SHP77 (cell line): ENCODE measurements at places on chromosomes 5 and 9.

DNA sequence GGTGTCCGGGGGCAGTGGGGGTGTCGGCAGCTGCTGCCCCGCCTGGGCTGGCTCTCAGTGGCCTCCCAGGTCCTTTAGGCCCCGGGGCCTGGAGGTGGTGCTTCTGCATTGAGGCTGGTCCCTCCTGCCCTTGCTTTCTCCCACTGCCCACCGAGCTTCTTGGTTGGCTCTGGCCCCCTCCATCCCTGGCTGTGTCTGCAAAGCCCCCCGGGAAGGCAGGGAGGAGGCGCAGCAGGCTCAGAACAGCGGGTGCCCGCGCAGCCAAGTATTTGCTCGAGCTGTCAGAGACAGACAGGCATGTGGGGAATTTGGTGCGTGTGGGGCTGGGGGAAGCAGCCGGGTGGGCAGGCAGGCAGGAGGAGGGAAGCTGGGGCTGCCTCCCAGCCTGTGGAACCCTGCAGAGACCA lies 11.5 kb downstream of the CXXC5 start:
- no peak for DNase-seq

- DNase-seq, result no peak
Measured at GRCh38 chr5:62083661-62084060, 222.3 kb upstream of the KIF2A start.

DNA sequence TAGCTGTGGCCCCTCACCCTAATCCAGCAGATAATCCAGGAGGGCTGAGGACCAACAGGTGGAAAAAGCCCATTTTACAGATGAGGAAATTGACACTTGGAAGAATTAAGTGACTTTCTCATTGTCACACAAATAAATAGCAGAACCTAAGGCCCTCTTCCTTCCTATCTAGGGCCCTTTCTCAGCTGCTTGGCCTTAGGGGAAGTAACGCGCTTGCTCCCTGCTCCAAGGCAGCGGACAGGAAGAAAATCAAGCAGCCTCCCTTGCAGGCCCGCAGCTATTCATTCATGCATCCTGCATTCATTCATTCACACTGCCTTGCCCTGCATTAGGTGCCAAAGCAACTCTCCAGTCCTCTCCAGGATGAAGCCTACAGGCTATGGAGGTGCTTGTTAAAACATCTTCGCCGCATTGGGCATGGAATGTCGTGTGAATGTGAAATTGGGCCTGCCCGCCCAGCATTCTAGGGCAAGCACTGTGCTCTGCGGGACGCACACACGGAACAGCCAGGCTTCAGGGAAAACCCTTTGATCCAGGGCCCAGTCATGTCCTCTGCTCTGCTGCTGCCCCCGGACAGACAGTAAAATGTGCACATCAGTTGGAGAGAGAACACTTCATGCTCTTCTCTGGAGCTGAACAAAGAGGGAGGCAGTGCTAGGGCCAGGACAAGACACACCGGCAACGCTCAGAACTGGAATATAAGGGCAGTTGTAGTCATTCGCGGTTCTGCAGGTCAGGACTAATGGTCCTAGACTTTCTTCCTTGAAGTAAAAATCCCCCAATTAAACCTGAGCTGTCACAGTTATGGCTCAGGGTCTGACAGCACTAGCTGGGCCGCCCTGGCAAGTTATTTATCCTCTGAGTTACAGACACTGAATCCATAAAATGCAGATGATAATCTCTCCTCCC lies 166.0 kb downstream of the COL23A1 start:
- DNase-seq, result no peak

DNA sequence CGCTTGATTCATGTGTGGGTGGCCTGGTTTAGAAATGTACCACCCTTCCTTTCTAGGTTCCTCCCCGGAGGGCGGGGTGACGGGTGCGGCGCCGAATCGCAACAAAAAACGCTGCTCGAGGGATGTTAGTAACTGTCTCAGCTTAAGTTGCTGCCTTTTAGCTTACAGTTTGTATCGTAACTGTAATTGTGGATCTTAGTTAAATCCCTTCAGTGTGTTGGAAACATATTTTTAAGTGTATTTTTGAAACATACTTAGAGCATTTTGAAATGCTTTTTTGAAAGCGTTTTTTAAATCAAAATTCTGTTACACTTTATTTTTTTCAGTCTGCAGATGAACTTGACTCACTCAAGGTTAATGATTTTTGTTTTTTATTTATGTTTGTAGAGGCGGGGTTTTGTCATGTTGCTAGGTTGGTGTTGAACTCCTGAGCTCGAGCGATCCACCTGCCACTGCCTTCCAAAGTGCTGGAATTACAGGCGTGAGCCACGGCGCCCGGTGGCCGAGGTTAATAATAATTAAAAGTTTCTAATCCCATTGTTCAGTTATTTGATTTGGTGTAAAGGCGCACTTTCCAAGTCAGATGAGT lies 997 bp upstream of the CHD1 start:
- DNase-seq, result no peak

DNA sequence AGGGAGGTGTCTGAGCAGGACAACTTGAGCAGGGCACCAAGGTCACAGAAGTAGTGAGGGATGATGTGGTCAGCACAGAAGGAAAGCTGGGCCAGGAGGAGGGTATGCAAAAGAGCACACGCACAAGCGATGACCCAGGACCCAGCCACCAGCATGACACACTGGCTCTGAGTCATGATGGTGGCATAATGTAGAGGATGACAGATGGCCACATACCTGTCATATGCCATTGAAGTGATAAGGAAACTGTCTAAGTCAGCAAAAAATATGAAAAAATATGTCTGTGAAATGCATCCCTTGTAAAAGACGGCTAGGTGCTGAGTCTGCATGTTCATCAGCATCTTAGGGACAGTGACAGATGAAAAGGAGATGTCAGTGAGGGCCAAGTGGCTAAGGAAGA lies 380 bp downstream of the OR1J1 start:
- DNase-seq, result no peak

DNA sequence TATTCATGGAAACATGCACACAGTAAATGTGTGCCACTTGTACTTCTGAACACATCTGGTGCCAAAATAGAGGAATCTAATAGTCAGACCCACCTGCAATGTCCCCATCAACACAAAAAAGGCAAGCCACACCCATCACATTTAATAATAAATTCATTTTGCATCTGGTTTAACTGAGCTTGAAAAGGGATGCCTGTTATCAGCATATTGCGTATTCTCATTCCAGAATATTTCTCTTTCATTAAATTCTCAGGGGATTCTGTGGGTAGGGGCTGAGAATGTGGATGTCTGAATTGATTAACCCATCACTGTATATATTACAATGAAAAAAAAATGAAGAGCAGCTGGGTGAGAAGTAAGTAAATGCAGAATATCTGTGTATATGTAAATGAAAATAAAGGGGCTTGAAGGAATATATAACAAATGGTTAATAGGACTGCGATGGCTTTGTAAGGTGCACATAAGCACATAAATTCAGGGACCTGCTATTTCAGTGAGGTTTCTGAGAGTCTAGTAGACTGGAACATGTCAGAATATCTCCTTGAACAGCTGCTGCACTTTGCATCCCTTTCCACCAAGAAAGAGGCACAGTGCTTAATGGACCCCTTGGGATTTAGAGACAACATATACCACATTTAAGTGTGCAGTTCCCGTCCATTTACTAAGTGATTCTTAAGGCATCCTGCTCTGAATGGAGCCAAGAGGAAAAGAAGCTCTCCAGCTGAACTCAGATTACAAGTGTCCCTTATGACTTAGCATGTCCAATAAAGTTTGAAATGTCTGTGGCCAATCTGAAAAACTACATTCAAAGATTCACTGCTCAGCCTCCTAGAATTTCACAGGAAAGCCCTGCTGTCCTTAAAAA lies 104.1 kb upstream of the NIPBL start:
- DNase-seq, result no peak

DNA sequence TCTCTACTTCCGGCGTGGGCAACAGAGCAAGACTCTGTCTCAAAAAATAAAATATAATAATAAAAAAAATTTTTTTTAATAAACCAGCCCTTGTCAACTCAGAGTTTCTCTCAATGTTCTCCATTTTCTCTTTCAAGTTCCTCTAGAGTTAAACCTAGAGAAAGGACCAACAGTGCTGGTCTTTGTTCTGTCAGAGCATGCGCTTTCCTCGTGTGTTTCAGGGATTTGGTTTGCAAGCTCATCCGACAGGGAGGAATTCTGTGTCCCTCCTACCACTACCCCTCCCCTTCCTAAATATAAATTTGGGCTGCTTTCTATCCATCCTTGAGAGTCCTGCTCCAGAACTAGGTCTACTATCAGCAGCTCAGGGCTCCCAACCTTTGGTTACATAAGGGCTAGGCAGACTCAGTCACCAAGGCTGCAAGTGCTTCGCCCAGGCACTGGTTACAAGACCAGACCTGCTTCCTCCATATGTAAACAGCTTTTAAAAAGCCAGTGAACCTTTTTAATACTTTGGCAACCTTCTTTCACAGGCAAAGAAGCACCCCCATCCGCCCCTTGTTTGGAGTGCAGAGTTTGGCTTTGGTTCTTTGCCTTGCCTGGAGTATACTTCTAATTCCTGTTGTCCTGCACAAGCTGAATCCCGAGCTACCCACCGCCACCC lies 13.5 kb downstream of the SETX start:
- no peak for DNase-seq

GRCh38 chr9:95459851-95460517 lies 56.8 kb downstream of the PTCH1 start:
- DNase-seq, result no peak

DNA sequence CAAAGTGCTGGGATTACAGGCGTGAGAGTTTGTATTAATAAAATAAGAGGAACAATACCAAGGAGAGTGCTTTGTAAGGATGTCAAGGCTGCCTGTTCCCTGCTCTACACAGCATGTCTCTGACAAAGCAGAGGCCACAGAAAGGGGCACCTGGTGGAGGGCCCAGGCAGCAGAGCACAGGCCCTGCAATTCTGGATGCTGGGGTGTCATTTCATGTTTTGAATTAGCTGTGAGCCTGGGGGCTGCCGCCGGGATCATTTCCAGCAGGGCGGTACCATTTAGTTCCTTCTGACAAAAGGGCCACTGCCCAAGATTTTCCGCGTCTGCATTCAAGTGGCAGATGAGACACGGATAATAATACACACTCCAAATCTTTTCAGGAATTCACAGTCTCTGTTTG lies 396.9 kb downstream of the GADD45G start:
- DNase-seq, result no peak

DNA sequence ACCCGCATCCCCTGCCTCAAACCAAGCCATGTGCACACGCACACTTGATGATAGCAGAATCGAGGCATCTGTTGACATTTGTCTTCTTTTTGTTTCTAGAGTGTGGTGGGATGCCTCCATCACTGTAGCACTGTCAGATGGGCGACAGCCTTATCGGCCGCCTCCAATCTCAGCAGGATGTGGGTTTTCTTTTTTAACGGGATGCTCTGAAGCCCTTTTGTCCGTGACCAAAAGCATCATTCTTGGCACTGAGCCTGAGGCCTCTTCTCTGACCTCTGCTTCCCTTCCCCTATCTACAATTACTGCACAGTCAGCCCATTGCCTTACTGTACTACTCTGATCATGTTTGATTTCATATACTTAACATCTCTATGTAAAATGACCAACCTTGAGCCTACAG lies 78.3 kb downstream of the LMNB1 start:
- no peak for DNase-seq

DNA sequence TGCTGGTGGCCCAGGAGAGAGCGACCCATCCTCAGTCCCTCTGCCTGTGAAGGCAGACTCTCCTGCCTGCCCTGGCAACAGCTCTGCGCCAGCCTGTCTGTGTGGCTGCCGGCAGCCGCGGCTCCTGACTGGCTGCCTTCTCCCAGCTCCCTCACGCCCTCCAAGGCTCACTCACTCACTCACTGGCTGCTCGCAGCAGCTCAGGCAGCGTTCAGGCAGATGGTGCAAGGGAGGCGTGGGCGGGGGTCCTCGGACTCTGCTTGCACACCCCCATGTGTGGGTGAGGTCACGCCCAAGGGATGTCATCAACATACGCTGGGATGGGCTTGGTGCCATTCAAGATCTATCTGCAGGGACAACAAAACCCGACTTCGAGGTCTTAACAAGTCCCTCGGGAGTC lies 66.7 kb downstream of the DAB2IP start:
- no peak for DNase-seq

- no peak for DNase-seq
Measured at GRCh38 chr5:126926187-126926586, 104.2 kb downstream of the MARCHF3 start.

DNA sequence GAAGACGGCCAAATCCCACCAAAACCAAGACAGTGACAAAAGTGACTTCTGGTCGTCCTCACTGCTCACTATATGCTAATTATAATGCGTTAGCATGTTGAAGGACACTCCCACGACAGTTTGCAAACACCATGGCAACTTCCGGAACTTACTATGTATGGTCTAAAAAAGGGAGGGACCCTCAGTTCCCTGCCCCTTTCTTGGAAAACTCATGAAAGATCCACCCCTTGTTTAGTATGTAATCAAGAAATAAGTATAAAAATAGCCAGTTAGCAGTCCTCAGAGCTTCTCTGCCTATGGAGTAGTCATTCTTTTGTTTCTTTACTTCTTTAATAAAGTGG lies 9.5 kb downstream of the FCN2 start:
- DNase-seq, result no peak

GRCh38 chr9:88942411-88942810 lies 48.9 kb upstream of the S1PR3 start:
- no peak for DNase-seq

DNA sequence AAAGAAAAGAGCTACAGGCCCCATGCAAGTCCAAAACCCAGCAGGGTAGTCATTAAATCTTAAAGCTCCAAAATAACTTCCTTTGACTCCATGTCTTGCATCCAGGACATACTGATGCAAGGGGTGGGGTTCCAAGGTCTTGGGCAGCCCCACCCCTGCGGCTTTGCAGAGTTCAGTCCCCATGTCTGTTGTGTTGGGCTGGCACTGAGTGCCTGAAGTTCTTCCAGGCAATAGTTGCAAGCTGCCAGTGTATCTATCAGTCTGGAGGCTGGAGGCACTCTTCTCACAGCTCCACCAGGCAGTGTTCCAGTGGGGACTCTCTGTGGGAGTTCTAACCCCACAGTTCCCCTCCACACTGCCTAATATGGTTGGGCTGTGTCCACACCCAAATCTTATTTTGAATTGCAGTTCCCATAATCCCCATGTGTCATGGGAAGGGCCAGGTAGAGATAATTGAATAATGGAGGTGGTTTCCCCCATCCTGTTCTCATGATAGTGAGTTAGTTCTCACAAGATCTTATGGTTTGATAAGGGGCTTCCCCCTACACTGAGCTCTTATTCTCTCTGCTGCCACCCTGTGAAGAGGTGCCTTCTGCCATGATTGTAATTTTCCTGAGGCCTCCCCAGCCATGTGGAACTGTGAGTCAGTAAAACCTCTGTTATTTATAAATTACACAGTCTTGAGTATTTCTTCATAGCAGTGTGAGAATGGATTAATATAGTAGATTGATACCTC lies 237.5 kb upstream of the ADRA1B start:
- DNase-seq, result no peak

DNA sequence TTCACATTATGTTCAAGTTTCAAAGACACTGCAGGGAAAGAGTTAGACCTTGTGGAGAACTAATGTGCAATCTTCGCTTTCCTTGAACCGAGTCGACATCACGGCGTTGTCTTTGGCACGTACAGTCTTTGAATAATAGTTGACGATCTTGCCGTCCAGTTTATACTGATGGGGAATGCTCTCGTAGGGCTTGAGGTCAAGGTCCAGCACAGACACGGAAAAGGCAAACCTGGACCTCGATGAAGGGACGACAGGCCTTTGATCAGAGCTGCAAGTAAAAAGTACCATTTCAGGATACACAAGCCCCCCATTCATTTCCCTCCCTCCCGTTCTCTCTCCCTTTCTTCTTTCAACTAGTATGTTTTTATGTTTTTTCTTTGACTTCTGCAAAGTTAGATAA lies 54.1 kb downstream of the IPPK start:
- DNase-seq, result no peak

- no peak for DNase-seq
Measured at GRCh38 chr5:93675460-93676450, 65.6 kb downstream of the POU5F2 start.

GRCh38 chr5:160486573-160486972 lies 64.9 kb downstream of the PTTG1 start:
- DNase-seq, result no peak
